IMR-90 (cell line): ENCODE measurements at places on chromosomes 5 and 9. TPM values are rescaled to one million over a fixed set of nuclear protein-coding genes. Genes with fewer than 3 reads are reported as not detected.

DNA sequence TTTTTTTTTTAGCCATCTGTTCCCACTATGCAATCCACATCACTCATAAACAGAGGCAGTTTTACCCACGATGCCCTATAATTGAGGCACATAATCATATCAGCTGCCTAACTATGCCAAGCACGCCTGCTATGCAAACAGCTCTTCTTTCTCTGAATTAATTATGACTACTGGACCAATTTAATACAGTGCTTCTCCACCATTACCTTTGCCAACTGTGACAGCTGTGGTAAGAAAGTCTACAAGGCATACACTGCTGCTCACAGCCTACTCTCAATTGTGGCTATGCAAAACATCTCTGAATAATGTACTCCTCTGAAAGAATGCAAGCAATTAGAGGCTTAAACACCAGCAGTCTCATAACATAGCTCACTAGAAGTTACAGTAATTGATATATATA is 97.1 kb downstream of the DTWD2 start:
- H3K4me3 ChIP-seq: no peak overlapping the region
- DNase-seq: no peak
- H3K27me3 ChIP-seq: no peaks in the 10 kb centered on the region

DNA sequence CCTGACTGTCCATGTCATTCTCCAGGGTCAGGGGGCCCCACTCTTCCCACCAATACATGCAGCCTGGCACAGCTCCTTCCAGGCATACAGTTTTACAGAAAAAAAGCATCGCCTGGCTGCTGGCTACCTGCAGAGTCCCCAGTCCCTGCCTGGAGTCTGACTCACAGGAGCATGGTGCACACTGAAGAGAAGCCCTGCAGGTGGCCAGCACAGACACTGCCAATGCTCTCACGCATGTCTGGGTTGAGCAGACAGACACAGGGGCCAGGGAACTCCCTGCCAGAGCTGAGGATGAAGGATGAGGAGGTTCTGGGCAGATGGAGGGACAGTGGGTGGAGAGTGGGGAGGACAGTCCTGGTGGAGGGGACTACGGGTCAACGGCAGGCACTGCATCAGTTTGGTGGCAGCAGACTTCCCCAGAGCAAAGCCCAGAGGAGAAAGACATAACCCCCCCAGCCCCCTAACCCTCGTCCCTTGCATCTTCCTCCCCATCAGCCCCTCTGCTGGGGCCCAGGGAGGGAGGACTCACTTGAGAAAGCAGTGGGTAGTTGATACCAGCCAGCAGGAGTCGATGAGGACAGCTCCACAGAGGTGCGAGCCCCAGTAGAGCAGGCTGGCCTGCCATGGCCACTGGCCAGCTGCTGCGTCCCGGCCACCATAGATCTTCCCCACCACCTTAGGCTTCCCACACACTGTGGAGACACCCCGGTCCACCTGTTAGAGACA is 72.9 kb upstream of the SPTLC1 start:
- no peak overlapping the region for H3K4me3 ChIP-seq
- H3K4me1 ChIP-seq: peaks cover 24% of the 10 kb centered on the region
- H3K27me3 ChIP-seq: no peaks in the 10 kb centered on the region

LCN6 gene
- not detected in 2 replicates for total RNA-seq

IFNA2 gene
- total RNA-seq: not detected in 2 replicates

GRCh38 chr5:99061299-99061698 is 132.5 kb upstream of the CHD1 start:
- H3K4me3 ChIP-seq: no peak overlapping the region; the same call in 1 of the 2 replicates
- no peaks in the 10 kb centered on the region; the same call in 1 of the 2 replicates for H3K27me3 ChIP-seq
- H3K27ac ChIP-seq: peak overlapping the region; percentile 41; the same call in 1 of the 2 replicates
- no peak for DNase-seq
- H3K4me1 ChIP-seq: peaks cover 7% of the 10 kb centered on the region

DNA sequence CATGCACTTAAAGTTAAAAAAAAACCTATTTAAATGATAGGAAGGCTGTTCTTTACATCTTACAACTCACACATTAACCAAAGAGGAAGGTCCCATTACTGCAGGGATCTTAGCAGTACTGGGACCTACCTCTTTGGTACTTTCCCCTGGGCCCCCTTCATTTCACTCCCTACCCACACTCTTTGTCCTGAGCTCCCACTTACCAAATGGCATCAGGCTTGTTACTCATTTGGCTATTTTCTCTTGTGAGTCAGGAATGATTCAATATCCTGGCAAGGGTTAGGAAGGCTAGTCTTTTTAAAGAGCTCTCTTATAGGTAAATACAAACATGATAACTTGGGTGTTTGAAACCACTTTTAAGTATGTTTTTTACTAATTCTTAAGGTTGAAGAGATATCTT is 117.4 kb upstream of the ELL2 start:
- no peaks in the 10 kb centered on the region for H3K27me3 ChIP-seq
- H3K36me3 ChIP-seq: no peaks in the 10 kb centered on the region
- H3K4me3 ChIP-seq: no peak overlapping the region
- peaks cover 14% of the 10 kb centered on the region; the same call in 1 of the 2 replicates for H3K4me1 ChIP-seq
- peak; percentile 97 for DNase-seq
- peak overlapping the region; percentile 67; the same call in 1 of the 2 replicates for H3K27ac ChIP-seq

- H3K27me3 ChIP-seq: no peaks in the 10 kb centered on the region
- no peak overlapping the region for H3K4me3 ChIP-seq
- no peaks in the 10 kb centered on the region for H3K36me3 ChIP-seq
- no peak overlapping the region for H3K27ac ChIP-seq
Measured at GRCh38 chr9:105053209-105053652, 125.3 kb upstream of the ABCA1 start.

SLC25A48 gene
- not detected in 2 replicates for total RNA-seq

DNA sequence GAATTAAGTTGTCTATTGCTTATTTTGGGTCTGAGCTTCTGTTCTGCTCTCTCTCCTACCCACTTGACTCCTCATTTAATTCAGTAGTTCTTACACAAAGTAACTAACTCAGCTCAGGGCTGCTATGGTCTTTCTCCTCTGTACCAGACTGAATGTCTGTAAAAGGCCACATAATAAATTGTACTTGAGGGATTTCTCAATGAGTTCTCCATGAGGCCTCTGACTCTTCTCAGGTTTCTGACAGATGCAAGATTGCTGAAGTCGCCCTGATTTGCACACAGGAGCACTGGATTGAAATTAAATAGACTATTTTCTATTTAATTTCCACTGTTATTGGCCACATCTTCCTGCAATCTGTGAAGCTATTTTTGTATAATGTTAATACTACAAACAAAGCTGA is 2.9 kb downstream of the IQGAP2 start:
- no peaks in the 10 kb centered on the region for H3K4me1 ChIP-seq
- peaks cover 43% of the 10 kb centered on the region for H3K27me3 ChIP-seq
- no peaks in the 10 kb centered on the region for H3K36me3 ChIP-seq

- no peak overlapping the region for H3K27ac ChIP-seq
- peaks cover 1% of the 10 kb centered on the region; the same call in 1 of the 2 replicates for H3K4me1 ChIP-seq
- H3K27me3 ChIP-seq: no peaks in the 10 kb centered on the region
- no peaks in the 10 kb centered on the region for H3K36me3 ChIP-seq
- no peak overlapping the region for H3K4me3 ChIP-seq
Measured at GRCh38 chr9:121253821-121254501, 14.0 kb upstream of the GSN start.

DNA sequence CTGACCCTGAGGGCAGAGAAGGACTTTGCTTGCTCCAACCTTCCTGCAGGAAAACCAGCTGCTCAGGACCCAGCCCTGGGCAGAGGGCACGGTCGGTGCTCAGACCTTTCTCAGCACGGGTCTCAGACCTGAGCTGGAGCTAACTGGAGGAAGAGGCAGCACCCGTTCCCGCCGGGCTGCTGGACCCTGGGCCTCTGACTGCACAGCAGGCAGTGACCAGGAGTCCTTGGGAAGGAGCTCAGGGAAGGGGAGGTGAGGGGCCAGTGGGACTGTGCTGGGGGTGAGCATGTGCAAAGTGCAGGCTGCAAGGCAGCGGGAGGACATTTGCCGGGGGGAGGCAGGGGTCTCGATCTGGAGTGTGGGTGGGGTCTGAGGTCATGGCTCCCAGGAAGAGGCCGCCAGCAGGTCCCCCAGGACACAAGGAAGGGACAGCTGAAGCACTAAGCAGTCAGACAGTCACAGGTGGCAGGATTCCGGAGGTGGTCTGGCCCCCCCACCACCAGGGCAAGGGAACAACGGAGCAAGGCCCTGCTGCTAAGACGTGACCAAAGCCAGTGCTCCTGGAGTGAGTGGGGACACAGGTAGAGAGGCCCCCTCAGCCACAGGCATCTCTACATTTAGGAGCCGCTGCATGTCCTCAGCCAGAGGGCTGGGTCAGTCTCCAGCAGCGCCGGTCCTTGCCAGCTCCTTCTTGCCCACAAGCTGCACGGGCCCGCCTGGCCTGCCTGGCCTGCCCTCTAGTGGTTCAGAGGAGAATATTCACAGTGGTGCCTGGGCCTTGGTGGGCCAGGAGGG is 4.8 kb upstream of the DPM2 start:
- peaks cover 9% of the 10 kb centered on the region; the same call in 1 of the 2 replicates for H3K4me1 ChIP-seq
- H3K36me3 ChIP-seq: peaks cover 29% of the 10 kb centered on the region
- H3K27me3 ChIP-seq: no peaks in the 10 kb centered on the region
- H3K4me3 ChIP-seq: no peak overlapping the region
- peak; percentile 54 for DNase-seq

DNA sequence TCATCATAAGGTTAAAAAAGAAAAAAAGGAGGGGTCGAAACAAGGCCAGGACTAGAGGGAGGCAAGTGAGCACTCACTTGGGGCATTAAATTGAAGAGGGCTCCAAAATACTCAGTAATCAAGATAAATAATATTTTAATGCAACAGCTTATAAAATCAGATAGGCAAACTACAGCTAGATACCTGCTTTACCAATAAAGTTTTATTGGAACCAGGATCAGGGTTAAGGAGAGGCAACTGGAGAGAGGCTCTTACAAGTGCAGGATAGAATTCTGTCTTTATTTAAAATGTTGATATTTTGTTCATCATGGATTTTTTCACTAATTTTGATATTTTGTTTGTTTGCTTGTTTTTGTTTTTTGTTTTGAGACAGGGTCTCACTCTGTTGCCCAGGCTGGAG is 30.3 kb upstream of the PURA start:
- no peaks in the 10 kb centered on the region for H3K4me1 ChIP-seq
- H3K36me3 ChIP-seq: no peaks in the 10 kb centered on the region
- H3K27me3 ChIP-seq: peaks cover 34% of the 10 kb centered on the region
- no peak for DNase-seq
- H3K27ac ChIP-seq: no peak overlapping the region
- H3K4me3 ChIP-seq: no peak overlapping the region

DNA sequence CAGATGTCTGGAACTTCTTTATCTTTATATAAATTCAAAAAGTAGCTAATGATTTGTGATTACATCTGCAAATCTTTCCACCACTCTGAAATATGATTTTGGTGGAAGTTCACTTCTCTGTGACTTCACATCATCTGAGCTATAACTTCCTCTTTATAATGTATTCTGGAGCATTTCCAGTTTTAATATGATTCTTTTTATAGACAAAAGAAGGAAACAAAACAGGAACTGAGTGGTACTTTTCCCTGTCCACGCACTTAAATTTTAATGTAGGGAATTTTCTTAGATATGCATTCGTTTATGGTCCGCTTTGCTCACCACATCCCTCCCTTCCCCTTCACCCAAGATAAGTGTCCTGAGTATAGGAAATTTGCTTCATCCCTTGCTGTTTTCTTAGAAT is 333.5 kb downstream of the CHSY3 start:
- DNase-seq: no peak
- H3K27ac ChIP-seq: no peak overlapping the region
- H3K4me1 ChIP-seq: no peaks in the 10 kb centered on the region
- no peak overlapping the region for H3K4me3 ChIP-seq
- H3K27me3 ChIP-seq: no peaks in the 10 kb centered on the region

DNA sequence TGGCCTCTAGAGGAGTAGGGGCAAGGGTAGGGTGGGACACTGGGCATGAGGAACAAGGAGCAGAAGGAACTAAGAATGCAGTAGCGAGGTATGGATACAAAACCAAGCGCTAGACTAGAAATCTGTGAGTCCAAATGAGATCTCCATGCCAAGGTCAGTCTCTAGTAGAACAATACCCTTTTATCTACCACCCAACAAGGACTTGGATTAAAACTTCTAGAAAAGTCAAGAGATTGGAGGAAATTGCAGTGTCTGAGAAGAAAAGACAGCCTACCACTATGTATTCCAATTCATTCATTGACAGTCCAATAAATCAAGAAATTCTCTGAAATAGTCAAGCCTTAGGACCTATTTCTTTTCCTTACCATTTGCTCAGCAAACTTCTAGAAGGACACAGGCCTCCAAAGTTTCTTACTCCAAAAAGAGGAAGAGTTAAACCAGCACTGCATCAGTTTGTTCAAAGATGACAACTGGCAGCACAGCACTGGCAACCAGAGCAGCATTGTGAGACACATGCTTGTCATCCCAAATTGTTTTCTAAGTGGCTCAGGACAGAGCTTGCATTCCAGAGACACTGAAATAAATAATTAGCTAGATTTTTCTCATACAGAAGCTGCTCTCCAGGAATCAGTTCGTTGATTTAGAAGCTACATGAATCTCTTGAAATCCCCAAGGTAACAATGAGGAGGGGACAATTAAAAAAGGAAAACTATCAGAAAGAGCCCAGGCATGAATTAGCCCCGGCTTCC is 22.6 kb downstream of the ABCA1 start:
- peaks cover 41% of the 10 kb centered on the region for H3K4me1 ChIP-seq
- H3K27ac ChIP-seq: peak overlapping the region; percentile 55; the same call in 1 of the 2 replicates
- DNase-seq: no peak
- no peaks in the 10 kb centered on the region for H3K27me3 ChIP-seq

PAPPA gene
- 11.7 and 12.4 TPM in 2 replicates for total RNA-seq

ESM1 gene
- 8.9 and 10.2 TPM in 2 replicates for total RNA-seq

FBXL17 gene
- 8.1 and 10.0 TPM in 2 replicates for total RNA-seq

GRCh38 chr5:116359592-116359991 is 215.0 kb downstream of the SEMA6A start:
- peaks cover 3% of the 10 kb centered on the region; the same call in 1 of the 2 replicates for H3K27me3 ChIP-seq
- no peak overlapping the region for H3K4me3 ChIP-seq
- H3K27ac ChIP-seq: no peak overlapping the region
- DNase-seq: no peak
- no peaks in the 10 kb centered on the region for H3K36me3 ChIP-seq

ZNF454 gene
- under 0.01 and 0.18 TPM in 2 replicates for total RNA-seq

GRCh38 chr5:69492923-69493395 is 369 bp downstream of the OCLN start:
- peaks cover 47% of the 10 kb centered on the region for H3K27me3 ChIP-seq
- no peaks in the 10 kb centered on the region for H3K36me3 ChIP-seq
- no peak overlapping the region for H3K27ac ChIP-seq
- H3K4me3 ChIP-seq: peak overlapping the region; percentile 55
- H3K4me1 ChIP-seq: peaks cover 6% of the 10 kb centered on the region

DNA sequence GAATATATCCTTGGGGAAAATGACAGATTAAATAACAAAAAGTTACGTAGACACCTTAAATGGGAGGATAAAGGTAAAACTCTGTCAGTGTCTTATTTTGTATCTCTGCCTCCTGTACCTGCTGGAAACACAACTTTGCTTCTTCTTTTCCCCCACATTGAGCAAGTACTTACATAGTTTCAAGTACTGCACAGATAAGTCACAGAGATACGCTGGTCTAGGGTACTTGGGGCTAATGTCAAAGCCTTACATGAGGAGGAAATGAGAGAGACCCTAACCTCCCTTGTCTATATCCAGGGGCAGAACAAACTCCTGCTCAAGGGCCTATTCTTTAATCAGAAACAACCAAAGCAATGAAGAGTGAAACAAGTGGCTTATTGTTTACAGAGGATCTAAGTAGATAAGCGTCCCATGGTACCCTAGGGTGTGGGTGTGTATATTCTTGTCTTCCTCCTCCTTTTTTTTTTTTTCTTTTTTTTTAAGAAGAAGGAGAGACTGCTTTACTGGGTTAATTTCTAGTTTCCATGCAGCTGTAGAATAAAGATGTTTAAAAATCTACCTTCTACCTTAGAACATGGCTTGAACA is 43.1 kb downstream of the ELL2 start:
- H3K36me3 ChIP-seq: peaks cover 45% of the 10 kb centered on the region
- H3K4me3 ChIP-seq: no peak overlapping the region
- no peaks in the 10 kb centered on the region for H3K27me3 ChIP-seq
- no peak overlapping the region for H3K27ac ChIP-seq
- H3K4me1 ChIP-seq: peaks cover 20% of the 10 kb centered on the region

ENTREP1 gene
- total RNA-seq: not detected in 2 replicates

LCN1 gene
- total RNA-seq: not detected in 2 replicates
